ENCODE measurements at places on chromosomes 16 and 17.

DNA sequence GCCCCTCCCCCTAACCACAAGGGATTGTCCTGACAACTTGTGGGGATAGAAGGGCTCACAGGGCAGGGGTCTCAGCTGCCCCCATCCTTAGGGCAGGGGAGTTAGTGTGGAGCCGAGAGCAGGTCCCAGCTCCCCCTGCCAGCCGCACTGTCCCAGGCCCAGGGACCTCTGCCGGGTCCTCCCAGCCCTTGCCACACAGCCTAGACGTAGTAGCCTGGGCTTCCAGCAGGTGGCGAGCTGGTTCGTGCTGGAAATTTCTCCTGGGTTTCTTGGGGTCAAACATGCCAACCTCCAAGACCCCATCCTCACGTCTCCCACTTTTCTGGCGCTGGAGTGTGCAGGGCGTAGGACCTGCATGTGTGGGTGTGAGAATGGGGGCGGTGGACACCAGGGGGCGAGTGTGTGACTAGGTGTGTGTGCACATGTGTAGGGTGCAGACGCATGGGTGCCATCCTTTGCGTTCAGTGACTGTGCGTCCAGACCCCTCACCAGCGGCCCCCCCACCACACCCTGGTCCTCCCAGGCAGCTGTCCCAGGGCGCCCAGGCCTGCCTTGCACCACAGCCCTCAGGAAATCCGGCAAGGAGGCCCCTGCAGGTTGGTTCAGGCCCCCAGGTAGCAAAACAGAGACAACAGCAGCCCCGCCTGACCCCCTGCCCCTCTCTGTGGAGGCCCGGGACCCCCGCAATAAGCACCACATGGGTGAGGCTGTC is 29.5 kb downstream of the SBK1 start:
- DNase-seq = no peak

DNA sequence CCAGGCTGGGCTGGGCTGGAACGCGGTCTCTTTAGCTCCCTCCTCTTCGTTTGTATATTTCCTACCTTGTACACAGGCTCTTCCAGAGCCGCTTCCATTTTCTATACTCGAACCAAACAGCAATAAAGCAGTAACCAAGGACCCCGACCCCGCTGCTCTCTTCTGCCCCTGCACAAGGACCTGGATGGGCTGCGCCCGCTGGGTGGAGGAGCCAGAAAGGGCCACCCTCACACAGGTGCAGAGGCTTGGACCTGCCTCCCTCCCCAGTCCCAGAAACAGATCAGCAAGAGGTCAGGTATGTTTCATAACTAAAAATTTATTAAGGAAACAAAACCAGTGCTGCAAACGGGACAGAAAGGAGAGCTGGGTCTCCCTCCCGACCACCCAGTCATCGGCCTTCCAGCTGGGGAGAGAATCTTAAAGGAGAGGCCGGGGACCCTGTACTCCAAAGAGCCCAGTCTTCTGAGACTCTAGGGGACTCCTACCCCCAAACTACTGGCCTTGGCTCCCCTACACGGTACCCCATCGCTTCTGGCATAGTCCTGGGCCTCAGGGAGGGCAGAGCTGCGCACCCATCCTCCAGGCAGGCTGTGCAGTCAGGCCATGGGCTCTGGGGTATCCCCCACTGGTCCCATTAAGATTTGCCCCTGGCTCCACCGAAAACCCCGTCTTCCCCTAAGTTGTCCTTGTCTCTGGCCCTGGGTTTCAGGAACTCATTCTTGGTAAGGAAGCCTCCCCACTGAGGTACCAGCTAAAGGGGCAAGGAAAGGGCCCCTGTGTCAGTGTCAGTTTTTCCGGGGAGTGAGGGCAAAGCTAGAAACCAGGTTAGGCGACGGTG is 4.9 kb downstream of the HIC1 start:
- no peak for DNase-seq

- DNase-seq = no peak
Observed at GRCh38 chr16:75621170-75621477, 2.0 kb downstream of the ADAT1 start.

DNA sequence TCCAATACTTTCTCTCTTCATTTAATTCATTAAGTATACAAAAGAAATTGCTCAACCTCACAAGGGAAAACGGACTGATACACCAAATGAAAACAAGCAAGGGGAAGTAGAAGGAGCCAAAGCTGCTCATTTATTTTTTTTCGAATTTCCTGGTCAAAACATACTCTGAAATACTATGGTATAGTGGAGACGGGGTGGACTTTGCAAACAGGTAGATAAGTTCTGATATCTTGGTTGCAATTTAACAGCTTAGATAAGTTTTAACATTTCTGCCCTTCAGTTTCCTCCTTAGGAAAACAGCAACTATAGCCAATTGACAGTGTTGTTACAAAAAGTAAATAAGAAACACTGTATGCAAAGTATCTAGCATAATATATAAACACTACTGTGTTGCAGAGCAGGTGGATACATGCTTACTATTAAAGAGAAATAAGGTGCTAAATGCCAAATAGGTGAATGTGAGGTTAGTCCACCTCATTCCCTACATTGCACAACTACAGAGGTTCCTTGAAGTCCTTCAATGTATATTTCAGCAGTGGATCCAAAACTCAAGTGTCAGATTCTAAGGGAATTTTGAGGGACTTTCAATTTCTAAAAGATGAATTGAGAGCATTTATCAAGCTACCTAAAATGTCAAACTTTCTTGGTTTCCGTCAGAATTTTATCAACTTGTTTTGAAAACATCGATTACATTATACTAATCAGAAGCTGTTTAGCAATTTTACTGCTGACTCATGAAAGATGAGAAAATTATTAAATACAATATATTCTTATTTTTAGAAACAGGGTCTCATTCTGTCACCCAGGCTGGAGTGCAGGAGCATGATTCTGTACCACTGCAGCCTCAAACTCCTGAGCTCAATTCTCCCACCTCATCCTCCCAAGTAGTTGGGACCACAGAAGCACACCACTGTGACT is 11.0 kb downstream of the CCDC47 start:
- no peak for DNase-seq

GRCh38 chr17:52647411-52647810 is 488.9 kb upstream of the CA10 start:
- DNase-seq = no peak

DNA sequence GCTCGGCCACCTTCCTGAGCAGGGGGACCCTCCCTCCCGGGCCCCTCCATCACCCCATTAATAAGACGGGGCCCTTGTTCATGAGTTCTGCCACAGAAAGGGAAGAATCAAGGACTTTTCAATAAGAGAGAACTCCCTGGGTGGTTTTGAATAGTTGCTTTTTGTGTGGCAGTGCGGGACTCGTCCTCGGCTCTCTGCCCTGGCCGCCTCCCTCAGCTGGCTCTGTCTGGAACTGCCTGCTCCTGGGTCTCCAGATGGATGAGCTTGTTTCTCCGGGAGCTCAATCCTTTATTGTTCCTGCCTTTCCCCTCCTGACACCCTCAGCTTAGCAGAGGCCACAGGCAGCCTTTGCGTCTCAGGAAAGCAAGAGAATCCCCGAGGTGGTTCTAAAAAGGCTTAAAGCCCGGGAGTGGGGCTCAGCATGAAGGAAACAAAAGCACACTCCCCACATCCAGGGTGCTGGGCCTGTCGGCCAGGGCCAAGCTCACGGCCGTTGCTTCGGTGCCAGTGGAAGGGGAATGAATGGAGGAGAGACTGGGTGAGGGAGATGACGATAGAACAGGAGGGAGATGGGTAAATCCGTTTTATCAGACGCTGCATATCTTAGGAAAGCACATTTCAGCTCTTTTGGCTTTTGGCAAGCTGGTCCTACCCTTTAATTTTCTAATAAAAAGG is 60.2 kb downstream of the RAI1 start:
- no peak for DNase-seq

GRCh38 chr17:63842173-63842539 is 329 bp downstream of the SMARCD2 start:
- no peak for DNase-seq

- no peak for DNase-seq
Observed at GRCh38 chr16:19601083-19601976, 45.8 kb downstream of the VPS35L start.

GRCh38 chr17:7686222-7687071 is 843 bp downstream of the TP53 start:
- DNase-seq = no peak
